ENCODE measurements at places on chromosomes 11 and 22.

GRCh38 chr11:105609341-105609781, 512 bp upstream of the GRIA4 start:
- DNase-seq: no peak

DNA sequence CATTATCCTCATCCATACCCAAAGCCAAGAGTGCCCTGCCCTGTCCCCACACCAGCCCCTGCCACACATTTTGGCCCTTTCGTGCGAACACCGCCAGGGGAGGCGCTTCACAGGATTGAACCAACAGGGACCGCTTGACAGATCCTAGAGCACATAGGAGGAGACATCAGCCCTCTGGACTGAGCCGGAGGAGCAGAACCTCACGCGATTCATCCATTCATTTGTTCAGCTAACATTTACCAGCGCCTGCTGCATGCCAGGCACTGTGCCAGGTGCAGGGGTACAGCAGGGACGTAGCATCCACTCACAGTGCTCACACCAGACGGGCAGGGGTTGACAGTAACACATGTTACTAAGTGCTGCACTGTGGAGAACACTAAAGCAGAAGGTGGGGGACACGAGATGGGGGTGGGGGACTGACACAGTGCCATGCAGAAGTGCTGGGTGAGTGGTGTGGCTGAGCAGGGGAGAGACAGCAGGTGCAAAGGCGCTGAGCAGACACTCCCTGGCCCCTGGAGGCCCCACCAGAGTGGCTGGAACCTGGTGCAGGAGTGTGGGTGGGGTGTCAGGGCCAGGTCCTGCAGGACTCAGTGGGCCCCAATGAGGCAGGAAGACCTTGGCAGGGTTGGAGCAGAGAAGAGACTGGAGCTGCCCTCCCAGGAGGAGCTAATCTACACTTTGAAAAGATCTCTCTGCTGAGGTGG, 3.4 kb downstream of the GNAZ start:
- DNase-seq: no peak

DNA sequence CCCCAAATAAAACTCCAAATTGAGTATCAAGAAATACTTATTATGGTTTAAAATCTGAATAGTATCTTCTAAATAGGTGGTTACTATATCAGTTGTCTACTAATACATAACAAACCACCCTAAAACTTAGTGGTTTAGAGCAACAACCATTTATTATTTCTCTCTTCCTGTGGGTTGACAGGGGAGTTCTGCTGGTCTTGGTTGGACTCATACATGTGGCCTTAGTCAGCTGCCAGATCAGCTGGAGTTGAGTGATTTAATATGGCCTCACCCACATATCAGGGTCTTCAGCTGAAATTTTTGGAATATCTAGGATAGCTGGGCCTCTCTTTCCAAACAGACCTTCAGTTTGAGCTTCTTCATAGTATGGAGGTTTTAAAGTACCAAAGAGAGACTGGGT, 34.5 kb downstream of the C11orf65 start:
- DNase-seq: no peak

GRCh38 chr22:29654882-29655281, 51.4 kb downstream of the NF2 start:
- no peak for DNase-seq

GRCh38 chr11:2574043-2574552, 125.7 kb downstream of the KCNQ1OT1 start:
- no peak for DNase-seq

DNA sequence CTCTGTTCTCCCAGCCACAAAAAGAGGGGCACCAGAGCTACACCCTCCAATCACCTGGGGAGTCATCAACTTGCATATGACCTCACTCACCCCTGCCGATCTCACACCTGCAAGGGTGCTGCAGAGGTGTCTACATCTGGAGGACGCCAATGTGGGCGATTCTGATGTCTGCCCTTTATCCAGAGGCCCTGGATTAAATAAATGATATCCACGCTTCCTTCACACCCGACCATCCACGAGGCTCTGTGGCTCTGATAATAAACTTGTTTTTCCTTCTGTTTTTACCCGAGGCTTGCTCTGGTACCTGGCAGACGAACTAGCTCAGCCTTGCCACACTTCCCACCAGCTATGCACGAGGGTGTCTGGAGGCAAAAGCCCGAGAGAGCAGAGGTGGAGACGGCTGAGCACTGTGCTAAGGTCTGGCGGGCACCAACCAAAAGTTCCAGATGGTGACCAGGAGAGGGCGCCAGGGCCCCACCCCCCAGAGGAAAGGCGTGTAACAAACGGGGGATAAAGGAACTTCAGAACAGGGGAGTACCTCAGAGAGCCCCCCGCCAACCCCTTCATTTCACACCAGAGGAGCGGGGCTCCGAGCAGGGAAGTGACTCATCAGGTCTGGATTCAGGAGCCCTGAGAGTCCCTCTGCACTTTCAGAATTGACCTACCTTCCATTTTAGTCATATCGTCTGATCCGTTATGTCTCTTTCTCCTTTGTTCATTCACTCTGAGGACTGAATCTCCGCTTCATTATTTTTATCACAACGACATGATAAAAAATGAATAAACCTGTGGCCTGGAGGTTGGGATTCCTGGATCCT, 13.5 kb downstream of the SCN3B start:
- DNase-seq: peak; percentile 65

- no peak for DNase-seq
These were observed 57.4 kb downstream of the CHST1 start for GRCh38 chr11:45607995-45608394.

DNA sequence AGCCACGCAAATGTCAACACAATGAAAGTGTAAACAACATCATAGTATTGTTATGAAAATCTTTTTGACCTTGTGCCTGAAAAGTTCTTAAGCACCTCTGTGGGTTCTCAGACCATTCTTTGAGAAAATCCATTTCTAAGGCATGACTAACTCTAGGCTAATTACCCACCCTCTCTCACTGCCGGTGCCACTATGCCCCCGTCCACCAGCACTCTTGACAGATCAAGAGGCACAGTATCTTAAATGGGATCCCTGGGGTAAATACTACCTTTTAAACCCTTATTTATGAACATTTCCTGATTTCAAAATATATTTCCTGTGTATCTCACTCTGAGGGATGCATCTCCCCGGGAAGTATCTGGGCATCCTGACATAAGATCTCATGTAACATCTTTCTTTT, 607.5 kb downstream of the METTL15 start:
- DNase-seq: no peak

- peak; percentile 3 for DNase-seq
These were observed 397 bp downstream of the OR52N2 start for GRCh38 chr11:5809122-5809519.

- DNase-seq: no peak
These were observed 5.8 kb upstream of the NLRP6 start for GRCh38 chr11:272195-272930.

DNA sequence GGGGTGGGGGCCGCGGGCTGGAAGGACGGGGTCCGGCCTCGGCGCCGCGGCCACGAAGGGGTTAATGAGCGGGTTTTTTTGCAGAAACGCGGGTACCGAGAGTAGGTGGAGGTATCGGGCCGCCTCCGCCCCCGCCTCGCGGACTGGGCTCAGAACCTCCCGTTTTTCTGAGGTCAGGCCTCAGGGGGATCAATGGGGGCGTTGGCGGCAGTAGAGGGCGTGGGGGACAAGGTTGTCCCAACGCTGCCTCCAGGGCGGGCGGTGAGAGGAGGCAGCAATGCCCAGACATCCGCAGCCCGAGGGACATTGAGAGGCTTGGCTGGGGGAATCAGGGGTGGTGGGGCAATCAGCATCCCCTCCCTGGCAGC, 34.8 kb upstream of the PRODH start:
- DNase-seq: no peak

GRCh38 chr22:40687706-40688105, 8.4 kb downstream of the MCHR1 start:
- DNase-seq: no peak

DNA sequence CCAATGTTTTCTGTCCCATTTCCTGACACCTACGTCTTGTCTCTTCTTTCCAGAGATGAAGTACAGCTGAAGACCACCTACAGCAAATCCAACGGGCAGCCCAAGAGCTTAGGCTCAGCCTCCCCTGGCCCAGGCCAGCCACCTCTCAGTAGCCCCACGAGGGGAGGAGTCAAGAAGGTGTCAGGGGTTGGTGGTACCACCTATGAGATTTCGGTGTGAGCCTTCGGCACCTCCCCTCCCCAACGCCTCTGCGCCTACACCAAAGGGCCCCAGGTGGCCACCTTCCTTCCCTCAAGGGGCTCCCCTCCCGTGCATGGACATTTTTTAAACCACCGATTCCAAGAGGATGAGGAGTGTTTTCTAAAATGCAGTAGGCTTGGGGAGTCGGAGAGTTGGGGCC, 12.2 kb downstream of the MED19 start:
- DNase-seq: no peak

- no peak for DNase-seq
These were observed 377.6 kb downstream of the LRRC4C start for GRCh38 chr11:41081756-41082285.

GRCh38 chr22:22038178-22038880, 55.7 kb upstream of the TOP3B start:
- no peak for DNase-seq

GRCh38 chr11:42552786-42553185, 759.0 kb upstream of the API5 start:
- DNase-seq: no peak
